ENCODE measurements at places on chromosomes 6 and 20. TPM values are rescaled to one million over a fixed set of nuclear protein-coding genes. Genes with fewer than 3 reads are reported as not detected.

Gene NOTCH4
- total RNA-seq, result 1.3 TPM

Gene NXT1
- 37.8 TPM for total RNA-seq

Gene TRIM15
- not detected for total RNA-seq

Gene HMGCLL1
- not detected for total RNA-seq

Gene SAMD10
- 17.4 TPM for total RNA-seq

Gene GHRH
- not detected for total RNA-seq

Gene RNF144B
- total RNA-seq, result 1.8 TPM

Gene ID4
- not detected for total RNA-seq

Gene EFHC1
- 1.9 TPM for total RNA-seq

Gene OSER1
- 20.9 TPM for total RNA-seq

Gene SPEF1
- total RNA-seq, result not detected

Gene C6orf52
- total RNA-seq, result 2.6 TPM

Gene AGER
- total RNA-seq, result 16.4 TPM

Gene NHLRC1
- 0.18 TPM for total RNA-seq

Gene ANKEF1
- total RNA-seq, result 0.58 TPM

Gene DYNLT2
- total RNA-seq, result 2.2 TPM

Gene DSN1
- 23.9 TPM for total RNA-seq

Gene WFDC5
- total RNA-seq, result not detected

Gene GLP1R
- total RNA-seq, result 0.81 TPM

Gene RREB1
- total RNA-seq, result 18.7 TPM

Gene ZNF391
- total RNA-seq, result 4.5 TPM

Gene HFE
- total RNA-seq, result 0.56 TPM

Gene SPATA25
- 0.58 TPM for total RNA-seq

Gene TAF4
- total RNA-seq, result 14.1 TPM

Gene ZNF311
- 0.31 TPM for total RNA-seq

Gene TMEM244
- not detected for total RNA-seq

Gene NR2E1
- total RNA-seq, result not detected

Gene PKIB
- total RNA-seq, result 0.90 TPM

Gene IMPG1
- not detected for total RNA-seq

Gene EYS
- total RNA-seq, result not detected

Gene CSTF1
- 66.2 TPM for total RNA-seq
